ENCODE measurements at places on chromosomes 7 and 10.

- H3K27ac ChIP-seq: no peak overlapping the region
- H3K36me3 ChIP-seq: no peaks in the 10 kb centered on the region
- H3K27me3 ChIP-seq: peaks cover 50% of the 10 kb centered on the region
- peaks cover 42% of the 10 kb centered on the region for H3K4me1 ChIP-seq
- peak overlapping the region; percentile 55 for H3K4me3 ChIP-seq
Observed at GRCh38 chr10:93075369-93076221, 1.9 kb downstream of the CYP26A1 start.

GRCh38 chr10:103692952-103693811 is 162.2 kb downstream of the SH3PXD2A start:
- H3K36me3 ChIP-seq: no peaks in the 10 kb centered on the region
- DNase-seq: no peak
- peak overlapping the region; percentile 53 for H3K4me3 ChIP-seq
- H3K27me3 ChIP-seq: no peaks in the 10 kb centered on the region
- peaks cover 6% of the 10 kb centered on the region for H3K4me1 ChIP-seq
- peak overlapping the region; percentile 84 for H3K27ac ChIP-seq

GRCh38 chr10:84177541-84178141 is 4.0 kb downstream of the GPR15LG start:
- H3K27me3 ChIP-seq: no peaks in the 10 kb centered on the region
- H3K4me3 ChIP-seq: no peak overlapping the region
- no peaks in the 10 kb centered on the region for H3K4me1 ChIP-seq
- H3K27ac ChIP-seq: no peak overlapping the region
- H3K36me3 ChIP-seq: no peaks in the 10 kb centered on the region
- DNase-seq: no peak

GRCh38 chr10:69348816-69349541 is 67.7 kb downstream of the TACR2 start:
- no peaks in the 10 kb centered on the region for H3K27me3 ChIP-seq
- H3K4me3 ChIP-seq: no peak overlapping the region
- peak overlapping the region; percentile 58 for H3K27ac ChIP-seq
- DNase-seq: peak; percentile 80
- H3K36me3 ChIP-seq: peaks cover 18% of the 10 kb centered on the region

DNA sequence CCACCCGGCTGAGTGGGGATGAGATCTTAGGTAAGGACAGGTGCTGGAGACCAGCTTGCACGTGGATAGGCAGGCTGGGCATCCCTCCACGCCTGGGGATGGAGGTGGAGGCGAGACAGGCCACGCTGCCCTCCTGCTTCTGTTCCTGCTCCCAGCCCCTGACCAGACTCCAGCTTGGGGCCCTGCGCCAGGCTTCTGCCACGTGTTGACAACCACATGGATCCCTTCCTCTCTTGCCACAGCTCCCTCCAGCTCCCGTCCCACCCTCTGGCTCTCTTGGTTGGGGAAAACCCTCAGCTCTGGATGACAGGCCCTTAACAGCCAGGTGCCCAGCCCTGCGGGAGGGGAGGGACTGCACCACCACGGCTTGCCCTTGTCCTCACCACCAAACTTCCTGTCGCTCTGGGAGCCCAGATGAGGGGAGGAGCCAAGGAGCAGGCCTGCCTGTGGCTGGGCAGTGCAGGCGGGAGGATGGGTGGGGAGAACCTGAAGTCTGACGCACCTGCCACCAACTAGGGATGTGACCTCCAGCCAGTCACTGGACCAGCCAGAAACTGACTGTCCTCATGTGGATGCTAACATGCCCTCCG is 36.0 kb downstream of the KCNH2 start:
- H3K4me1 ChIP-seq: peaks cover 7% of the 10 kb centered on the region
- no peak overlapping the region for H3K27ac ChIP-seq
- H3K4me3 ChIP-seq: no peak overlapping the region
- H3K36me3 ChIP-seq: no peaks in the 10 kb centered on the region

- no peaks in the 10 kb centered on the region for H3K36me3 ChIP-seq
- no peak overlapping the region for H3K4me3 ChIP-seq
- H3K27ac ChIP-seq: no peak overlapping the region
- DNase-seq: no peak
Observed at GRCh38 chr10:123622381-123622780, 43.8 kb upstream of the GPR26 start.

All from tibial artery (tissue), 4 donors.